Esophagus muscularis mucosa (tissue), 4 donors: ENCODE measurements at places on chromosomes 6 and 20. TPM values are rescaled to one million over a fixed set of nuclear protein-coding genes. Genes with fewer than 3 reads are reported as not detected.

DNA sequence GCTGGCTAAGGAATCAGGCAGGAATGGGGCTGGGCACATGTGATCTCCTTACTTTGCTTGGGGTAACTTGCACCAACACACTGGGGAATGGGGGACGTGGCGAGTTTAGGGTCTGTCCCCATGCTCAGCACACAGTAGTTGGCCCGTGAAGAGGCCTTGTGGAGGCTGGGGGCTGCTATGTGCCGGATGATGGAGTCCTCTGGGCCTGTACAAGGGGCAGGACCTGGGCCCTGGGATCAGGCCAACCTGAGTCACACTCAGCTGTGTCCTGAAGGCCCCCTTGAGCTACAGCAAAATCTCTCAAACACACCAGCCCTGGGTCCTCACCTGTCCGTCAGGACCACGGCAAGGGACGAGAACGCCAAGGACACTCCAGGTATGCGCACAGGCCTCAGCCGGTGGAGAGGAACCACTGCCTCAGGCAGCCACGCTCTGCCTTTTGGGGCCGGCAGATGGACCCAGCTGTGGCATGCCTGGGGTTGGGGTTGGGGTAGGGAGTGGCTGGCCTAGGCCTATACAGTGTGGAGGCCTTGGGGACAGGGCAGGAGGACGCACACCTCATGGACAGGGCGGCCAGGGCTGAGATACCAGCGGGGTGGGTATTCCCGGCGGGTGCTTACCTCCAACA lies 11.1 kb downstream of the UCKL1 start:
- H3K4me1 ChIP-seq, result peaks cover 62% of the 10 kb centered on the region
- H3K27me3 ChIP-seq, result no peaks in the 10 kb centered on the region
- no peak for DNase-seq

Gene ZNF184
- total RNA-seq, result 3.0 TPM

GRCh38 chr20:19508449-19508848 lies 249.6 kb upstream of the RIN2 start:
- H3K27ac ChIP-seq, result no peak overlapping the region
- no peaks in the 10 kb centered on the region for H3K36me3 ChIP-seq
- no peaks in the 10 kb centered on the region for H3K4me1 ChIP-seq
- no peaks in the 10 kb centered on the region for H3K27me3 ChIP-seq

- peaks cover 36% of the 10 kb centered on the region for H3K4me1 ChIP-seq
- no peaks in the 10 kb centered on the region for H3K36me3 ChIP-seq
- H3K4me3 ChIP-seq, result no peak overlapping the region
- DNase-seq, result no peak
- no peaks in the 10 kb centered on the region for H3K27me3 ChIP-seq
- no peak overlapping the region for H3K27ac ChIP-seq
Measured at GRCh38 chr20:32518593-32519380, 66.3 kb downstream of the NOL4L start.

DNA sequence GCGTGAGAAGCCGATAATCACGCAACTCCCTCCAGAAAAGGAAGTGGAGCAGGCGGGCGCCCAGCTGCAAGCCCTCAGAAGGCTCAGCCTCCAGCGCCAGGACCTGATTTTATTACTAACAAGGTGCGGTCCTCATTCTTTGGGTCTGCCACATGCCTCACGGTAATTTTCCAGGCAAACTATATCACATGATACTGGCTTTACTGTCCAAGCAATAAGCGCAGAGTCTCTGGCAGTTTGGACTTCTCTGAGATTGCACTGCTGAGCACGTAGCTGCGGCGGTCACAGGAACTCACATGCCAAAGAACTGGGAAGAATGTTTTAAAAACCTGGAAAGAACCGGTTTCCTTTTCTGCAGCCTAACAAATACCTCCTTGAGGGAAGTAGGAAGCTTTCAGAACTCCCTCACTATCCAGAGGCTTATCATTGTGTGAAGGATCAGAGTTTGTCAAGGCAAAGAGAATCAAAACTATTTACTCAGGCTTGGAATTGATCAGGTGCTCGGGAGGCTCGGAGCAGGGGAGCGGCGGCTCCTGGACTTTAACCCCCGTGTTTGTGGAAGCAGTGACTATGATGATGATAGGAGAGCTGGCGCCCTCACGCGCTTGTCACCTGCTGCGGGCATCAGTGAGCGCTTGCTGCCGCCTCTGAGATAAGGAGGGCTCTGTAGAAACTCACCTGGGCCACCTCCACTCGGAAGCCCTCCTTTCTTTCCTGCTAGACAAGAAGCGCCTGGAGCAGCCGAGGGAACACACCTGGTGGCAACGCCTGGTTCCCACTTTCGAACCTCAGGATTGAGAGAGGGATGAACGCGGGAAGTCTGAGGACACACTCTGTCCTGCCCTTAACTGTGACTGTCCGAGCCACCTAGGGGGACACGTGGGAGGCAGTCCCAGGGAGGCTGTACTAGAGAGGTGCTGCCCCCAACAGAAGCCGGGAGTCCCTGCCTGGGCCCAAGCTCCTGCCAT lies 27.2 kb upstream of the SYNJ2 start:
- peak overlapping the region; percentile 23 for H3K27ac ChIP-seq
- H3K4me3 ChIP-seq, result peak overlapping the region; percentile 43

GRCh38 chr20:33532753-33533459 lies 43.0 kb downstream of the CBFA2T2 start:
- no peaks in the 10 kb centered on the region for H3K36me3 ChIP-seq
- H3K4me1 ChIP-seq, result peaks cover 22% of the 10 kb centered on the region
- H3K27ac ChIP-seq, result no peak overlapping the region
- DNase-seq, result no peak
- no peaks in the 10 kb centered on the region for H3K27me3 ChIP-seq

Gene IGF2R
- total RNA-seq, result 75.3 TPM

GRCh38 chr6:12381587-12381986 lies 91.4 kb downstream of the EDN1 start:
- no peaks in the 10 kb centered on the region for H3K4me1 ChIP-seq
- no peak overlapping the region for H3K27ac ChIP-seq
- H3K4me3 ChIP-seq, result no peak overlapping the region
- H3K36me3 ChIP-seq, result no peaks in the 10 kb centered on the region
- H3K27me3 ChIP-seq, result no peaks in the 10 kb centered on the region

Gene ZC2HC1B
- total RNA-seq, result not detected

Gene OVOL2
- total RNA-seq, result not detected

Gene AIF1
- 41.9 TPM for total RNA-seq

- H3K27ac ChIP-seq, result no peak overlapping the region
- H3K36me3 ChIP-seq, result no peaks in the 10 kb centered on the region
- H3K4me3 ChIP-seq, result no peak overlapping the region
- no peak for DNase-seq
- H3K4me1 ChIP-seq, result peaks cover 39% of the 10 kb centered on the region
Measured at GRCh38 chr6:36766399-36766945, 68.8 kb downstream of the RAB44 start.

Gene NFATC2
- total RNA-seq, result 11.6 TPM

GRCh38 chr6:47626782-47627181 lies 71.6 kb upstream of the ADGRF4 start:
- H3K27ac ChIP-seq, result no peak overlapping the region
- no peaks in the 10 kb centered on the region for H3K4me1 ChIP-seq
- H3K27me3 ChIP-seq, result no peaks in the 10 kb centered on the region

DNA sequence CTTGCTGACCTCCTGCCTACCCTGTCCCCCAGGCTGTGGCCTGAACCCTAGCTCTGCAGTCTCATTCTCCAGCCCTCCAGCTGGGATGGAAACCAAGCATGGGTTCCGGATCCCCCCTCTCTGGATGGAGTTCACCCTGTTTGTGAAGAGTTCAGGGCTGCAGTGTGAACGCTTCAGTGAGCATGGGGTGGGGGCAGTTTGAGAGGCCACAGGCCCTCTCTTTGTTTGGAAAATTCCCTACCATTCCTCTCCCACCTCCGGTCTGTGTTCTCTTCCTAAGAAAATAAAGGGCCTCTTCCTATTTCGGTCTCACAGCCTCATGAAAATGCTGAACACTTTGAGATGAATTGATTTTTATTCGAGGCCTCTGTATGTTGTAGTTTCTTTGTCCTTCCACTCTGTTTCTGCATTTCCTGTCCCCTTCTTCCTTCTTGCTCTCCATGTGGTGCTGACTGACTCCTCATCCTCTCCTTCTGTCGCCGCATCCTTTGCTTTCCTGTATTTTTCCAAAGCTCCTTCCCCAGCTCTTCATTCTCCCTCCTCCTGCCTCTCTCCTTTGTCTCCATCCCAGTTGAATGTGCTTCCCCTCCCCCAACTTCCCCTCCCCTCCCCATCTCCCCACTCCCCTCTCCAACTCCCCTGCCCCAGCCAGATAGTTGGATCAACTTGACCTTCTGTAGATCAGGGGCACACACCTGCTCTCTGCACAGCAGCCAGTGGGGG lies 2.4 kb upstream of the KCNK5 start:
- no peak overlapping the region for H3K27ac ChIP-seq
- H3K27me3 ChIP-seq, result peaks cover 19% of the 10 kb centered on the region
- no peak overlapping the region for H3K4me3 ChIP-seq
- H3K4me1 ChIP-seq, result peaks cover 19% of the 10 kb centered on the region

Gene SGK2
- total RNA-seq, result 0.42 TPM

Gene CRISP2
- not detected for total RNA-seq

DNA sequence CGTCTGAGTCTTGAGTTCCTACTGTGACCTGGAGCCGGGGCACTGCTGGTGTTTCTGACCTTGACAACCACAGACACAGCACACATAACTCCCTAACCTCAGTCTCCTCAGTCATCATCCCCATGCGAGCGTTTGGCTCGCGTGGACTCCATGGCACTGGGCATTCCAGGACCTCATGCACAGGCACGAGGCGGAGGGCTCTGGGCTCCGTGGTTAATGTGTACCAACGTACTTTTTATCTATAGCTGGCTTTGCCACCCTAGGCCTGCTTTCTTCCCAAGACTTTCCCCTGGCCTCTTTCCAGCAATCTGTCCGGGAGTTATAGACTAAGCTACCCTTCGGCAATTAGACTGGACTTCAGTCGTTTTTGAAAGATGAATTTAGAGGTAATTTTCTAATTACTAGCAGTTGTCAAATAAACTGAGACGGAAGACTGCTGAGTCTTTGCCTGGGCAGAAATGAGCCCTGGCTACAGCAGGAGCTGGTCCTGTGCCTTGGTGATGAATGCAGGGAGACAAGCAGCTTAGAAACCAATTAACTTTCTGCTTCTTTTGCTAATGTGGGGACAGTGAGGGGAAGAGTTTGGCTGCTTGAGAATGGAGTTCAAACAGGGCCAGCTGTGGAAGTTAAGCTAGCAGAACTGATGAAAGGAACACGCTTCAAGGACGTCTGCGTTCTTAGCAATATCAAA lies 16.1 kb upstream of the CTCFL start:
- H3K4me1 ChIP-seq, result peaks cover 15% of the 10 kb centered on the region
- H3K27me3 ChIP-seq, result no peaks in the 10 kb centered on the region
- H3K36me3 ChIP-seq, result no peaks in the 10 kb centered on the region
- no peak overlapping the region for H3K27ac ChIP-seq
- no peak for DNase-seq
- no peak overlapping the region for H3K4me3 ChIP-seq

DNA sequence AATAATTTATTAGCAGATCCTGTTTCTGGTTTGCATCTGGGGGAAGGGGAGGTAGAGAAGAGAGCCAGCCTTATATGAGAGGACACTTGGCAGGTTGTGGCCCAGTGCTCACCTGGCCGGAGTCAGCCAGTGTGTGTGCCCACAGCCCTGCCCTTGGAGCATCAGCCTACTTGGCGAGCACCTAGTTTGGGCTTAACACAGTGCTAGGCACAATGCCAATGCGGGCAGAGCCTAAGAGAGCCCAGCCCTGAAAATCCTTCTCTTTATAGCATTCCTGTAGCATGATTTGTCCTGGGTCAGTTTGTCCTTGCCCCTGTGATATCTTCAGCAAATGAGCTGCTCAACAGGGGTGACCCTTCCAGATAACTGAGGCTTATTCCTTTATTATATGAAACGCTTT lies 73.0 kb downstream of the SLX4IP start:
- DNase-seq, result no peak
- H3K27me3 ChIP-seq, result no peaks in the 10 kb centered on the region
- peaks cover 53% of the 10 kb centered on the region for H3K4me1 ChIP-seq

DNA sequence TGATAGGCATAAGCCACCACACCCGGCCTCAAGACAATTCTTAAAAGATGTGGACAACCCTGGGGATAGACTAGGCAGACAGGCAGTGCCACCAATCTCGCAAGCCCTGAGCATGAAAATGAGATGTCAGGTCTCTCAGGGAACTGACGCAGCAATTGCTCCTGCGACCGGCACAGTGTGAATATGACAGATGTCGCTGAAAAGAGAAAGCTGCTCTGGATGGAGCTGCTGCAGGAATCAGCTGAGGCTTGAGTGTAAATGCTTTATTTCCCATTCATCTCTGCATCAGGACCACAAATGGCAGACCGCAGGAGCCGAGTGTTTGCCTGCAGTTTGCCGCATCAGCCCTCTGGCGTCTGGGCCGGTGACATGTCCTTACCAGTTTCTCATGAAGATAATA lies 68.4 kb downstream of the TFAP2C start:
- H3K27me3 ChIP-seq, result no peaks in the 10 kb centered on the region
- H3K4me1 ChIP-seq, result no peaks in the 10 kb centered on the region
- no peak overlapping the region for H3K27ac ChIP-seq
- DNase-seq, result no peak
- no peak overlapping the region for H3K4me3 ChIP-seq

Gene PAK5
- 0.23 TPM for total RNA-seq

- peak overlapping the region; percentile 64 for H3K27ac ChIP-seq
- H3K36me3 ChIP-seq, result peaks cover 30% of the 10 kb centered on the region
- peaks cover 79% of the 10 kb centered on the region for H3K4me1 ChIP-seq
- no peak overlapping the region for H3K4me3 ChIP-seq
- H3K27me3 ChIP-seq, result no peaks in the 10 kb centered on the region
Measured at GRCh38 chr6:111563581-111563980, 42.1 kb downstream of the TRAF3IP2 start.

Gene ECT2L
- total RNA-seq, result 0.17 TPM
